ENCODE measurements at places on chromosomes 7 and 10. TPM values are rescaled to one million over a fixed set of nuclear protein-coding genes. Genes with fewer than 3 reads are reported as not detected.

The ASL gene
- 29.8 TPM for total RNA-seq

The SFXN2 gene
- total RNA-seq: 10.8 TPM

The CLRN3 gene
- total RNA-seq: not detected

The ATP5F1C gene
- total RNA-seq: 278 TPM

- DNase-seq: no peak
Measured at GRCh38 chr10:77319557-77319956, 318.1 kb downstream of the KCNMA1 start.

GRCh38 chr10:79405221-79405994 is 40.0 kb downstream of the ZCCHC24 start:
- DNase-seq: no peak

GRCh38 chr10:19728376-19728775 is 87.9 kb upstream of the PLXDC2 start:
- DNase-seq: no peak

DNA sequence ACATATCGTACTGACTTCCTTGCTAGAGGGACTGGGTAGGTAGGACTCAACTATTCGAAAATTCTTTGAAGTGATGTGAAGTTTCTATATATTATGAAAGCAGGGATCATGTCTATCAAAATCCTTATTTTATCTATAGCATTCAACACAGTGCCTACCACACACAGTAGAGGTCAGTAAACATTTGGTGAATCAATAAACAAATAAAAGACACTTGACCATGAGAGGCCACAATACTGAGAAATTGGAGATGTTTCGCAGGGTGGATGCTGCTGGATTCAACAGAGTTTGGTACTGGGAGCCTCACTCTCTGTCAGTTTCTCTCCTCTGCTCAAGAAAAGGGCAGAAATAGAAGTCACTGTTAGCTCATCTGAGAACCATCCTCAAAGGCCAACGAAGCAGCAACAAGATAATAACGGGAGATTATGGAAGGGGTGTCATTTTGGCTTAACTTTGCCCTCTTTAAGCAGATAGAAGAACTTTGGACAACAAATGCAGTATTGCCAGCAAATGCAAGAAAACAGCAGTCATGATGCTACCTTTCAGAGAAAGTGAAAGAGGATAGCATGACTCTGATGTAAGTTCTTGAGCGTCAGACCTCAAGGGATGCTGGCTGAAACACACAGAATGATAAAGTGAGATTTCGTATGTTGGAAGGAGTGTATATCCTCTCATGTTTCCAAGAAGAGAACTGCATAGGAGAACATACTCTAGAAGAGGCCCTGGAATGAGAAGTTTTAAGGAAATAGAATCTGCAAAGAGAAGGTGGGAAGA is 107.6 kb downstream of the SEMA3E start:
- no peak for DNase-seq

DNA sequence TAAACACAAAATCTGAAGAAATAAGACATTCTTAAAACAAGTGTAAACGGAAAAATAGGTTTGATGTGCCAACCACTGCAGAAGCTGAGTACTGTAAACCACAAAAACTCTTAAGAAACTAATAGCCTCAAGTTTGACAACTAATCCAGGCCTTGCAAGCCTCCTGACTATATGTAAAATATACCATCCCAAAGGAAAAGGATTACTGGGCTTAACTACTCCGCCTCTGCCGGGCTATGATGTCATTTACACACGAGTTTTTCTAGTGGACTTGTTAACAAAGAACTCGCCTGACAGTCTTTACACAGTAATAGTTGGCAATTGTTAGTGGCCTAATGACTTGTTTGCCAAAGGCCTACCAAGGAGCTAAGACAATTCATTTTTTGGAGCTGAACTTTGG is 2.1 kb downstream of the KIF5B start:
- no peak for DNase-seq

DNA sequence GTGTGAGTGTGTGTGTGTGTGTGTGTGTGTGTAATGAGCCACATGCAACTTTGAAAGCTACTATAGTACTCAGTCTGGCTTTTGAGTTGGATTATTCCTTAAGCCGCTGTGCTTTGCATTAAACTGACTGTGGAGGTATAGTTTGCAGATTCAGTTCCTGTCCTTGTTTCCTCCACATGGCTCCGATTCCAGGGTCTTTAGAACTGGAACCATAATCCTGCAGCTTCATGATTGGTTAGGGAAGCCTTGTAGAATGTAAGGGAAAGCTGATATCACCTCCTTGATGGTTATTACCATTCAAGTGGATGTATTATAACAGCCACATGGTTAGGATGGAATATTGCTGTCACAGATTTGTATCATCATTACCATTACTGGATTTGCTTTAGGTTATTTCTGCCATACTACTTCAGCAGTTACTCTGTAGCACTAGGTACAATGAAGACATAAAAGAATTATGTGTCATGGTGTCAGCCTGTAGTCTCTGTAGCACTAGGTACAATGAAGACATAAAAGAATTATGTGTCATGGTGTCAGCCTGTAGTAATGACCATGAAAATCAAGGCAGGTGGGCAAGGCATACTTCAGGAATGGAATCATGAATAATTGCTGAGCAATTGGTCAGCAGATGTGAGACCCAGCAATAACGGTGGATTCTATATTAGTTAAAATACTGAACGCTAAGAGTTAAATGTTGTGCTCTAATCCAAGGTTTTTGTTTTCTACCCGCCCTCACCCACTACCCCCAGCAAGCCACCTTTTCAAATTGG is 275.1 kb upstream of the FZD1 start:
- no peak for DNase-seq

All from activated CD4-positive, alpha-beta memory T cell treated with anti-CD3 and anti-CD28 coated beads, Interleukin-2, amount 10 ng/mL, durations not matched to agents 7 days and 5 days (primary cell).